ENCODE measurements at places on chromosomes 12 and 14.

- no peak for DNase-seq
Measured at GRCh38 chr12:68495336-68496070, 115.2 kb upstream of the RAP1B start.

DNA sequence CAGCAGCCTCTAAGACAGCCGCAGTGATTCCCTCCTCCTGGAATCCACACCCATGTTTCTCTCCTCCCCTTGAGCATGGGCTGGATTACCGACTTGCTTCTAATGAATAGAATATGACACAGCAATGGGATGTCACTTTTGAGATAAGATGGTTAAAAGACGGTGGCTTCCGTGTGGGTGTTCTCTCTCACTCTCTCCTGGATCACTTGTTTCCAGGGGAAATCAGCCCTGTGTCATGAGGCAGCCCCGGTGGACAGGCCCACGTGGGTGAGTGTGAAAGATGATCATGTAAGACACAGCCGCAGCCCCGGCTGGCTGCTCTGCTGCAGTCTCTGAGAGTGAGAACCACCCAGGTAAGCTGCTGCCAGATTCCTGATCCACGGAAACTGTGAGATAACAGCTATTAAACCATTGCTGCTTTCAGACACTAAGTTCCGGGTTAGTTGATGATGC, 10.7 kb downstream of the MOAP1 start:
- no peak for DNase-seq

GRCh38 chr12:95504140-95504539, 30.2 kb downstream of the METAP2 start:
- no peak for DNase-seq

DNA sequence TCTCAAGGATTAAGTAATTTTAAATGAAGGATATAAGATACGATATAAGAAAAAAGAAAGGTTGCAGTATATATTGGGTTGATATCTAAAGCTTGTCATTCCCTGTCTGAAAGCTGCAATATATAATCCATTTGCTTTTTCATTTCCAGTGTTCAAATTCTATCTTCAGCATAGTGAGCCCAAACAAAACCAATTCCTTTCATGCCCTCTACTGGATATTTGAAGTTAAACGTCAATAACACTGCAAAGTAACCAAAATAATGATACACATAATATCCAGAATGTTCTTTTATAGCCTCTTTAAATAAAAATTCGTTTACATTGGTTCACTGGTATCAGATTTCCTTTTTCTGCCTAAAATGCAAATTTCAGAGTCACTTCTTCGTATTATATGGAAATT, 64.5 kb upstream of the DAAM1 start:
- DNase-seq = no peak

DNA sequence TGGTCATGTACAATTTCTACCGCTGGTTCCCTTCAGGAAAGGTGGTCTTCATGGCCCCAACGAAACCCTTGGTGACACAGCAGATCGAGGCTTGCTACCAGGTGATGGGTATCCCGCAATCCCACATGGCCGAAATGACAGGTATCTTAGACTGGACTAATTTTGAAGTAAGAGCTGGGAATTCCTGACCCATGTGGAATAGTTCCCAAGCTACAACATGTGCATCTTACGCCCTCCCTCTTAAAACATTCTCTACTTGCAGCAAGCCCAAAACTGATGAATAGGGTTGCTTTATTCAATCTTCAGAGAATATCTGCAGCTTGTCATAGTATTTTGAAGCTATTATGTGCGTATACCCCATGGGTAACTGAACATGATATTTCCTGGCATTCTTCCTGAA, 669 bp downstream of the FANCM start:
- DNase-seq = no peak

DNA sequence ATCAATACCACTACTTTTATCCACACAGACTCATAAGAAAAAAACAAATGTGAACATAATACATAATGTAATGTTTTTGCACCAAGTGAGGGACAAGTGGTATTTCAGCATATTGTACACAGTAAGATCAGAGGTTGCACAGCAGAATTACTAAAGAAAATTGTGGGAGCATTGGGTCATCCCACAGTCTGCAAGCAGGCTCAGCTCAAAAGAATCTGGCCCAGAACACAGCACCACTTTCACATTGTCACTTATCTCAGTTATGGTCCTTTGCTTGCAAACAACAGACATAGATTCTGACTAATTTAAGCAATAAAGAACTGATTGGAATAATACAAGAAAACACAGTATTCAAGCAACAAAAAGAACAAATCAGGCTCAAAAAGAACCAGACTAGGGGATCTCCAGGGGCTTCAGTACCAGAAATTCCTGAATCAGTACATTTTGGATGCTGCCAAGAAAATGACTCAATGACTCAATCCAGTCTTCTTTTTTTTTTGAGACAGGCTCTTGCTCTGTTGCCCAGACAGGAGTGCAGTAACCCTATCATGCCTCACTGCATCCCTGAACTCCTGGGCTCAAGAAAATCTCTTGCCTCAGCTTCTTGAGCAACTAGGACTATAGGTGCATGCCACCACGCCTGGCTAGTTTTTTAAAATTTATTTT, 42.9 kb upstream of the EEA1 start:
- DNase-seq = no peak

DNA sequence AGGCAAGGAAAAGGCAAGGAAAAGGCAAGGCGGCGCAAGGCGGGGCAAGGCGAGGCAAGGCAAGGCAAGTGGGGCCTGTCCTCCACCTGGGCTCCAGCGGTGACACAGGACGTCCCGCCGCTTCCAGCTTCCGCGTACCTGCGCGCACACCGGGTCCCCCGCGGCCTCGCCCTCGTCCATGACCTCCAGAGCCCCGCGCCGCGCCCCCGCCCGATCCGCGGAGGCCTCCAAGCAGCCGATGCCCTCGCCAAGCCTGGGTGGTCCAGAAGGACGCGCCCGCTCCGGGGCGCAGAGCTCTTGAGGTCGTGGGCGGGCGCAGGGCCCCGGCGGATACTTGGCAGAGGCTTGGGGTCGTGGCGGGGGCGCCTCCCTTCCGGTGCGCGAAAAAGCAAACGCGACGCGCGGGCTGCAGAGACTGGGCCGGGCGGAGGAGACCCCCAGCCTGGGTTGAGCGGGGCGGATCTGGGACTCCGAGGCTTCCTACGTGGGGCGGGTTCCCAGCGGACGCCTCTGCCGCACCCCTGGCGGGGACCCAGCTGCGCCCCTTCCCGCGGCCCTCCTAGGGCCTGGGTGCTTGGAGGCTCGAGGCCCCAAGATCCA, 60.8 kb upstream of the EIF5 start:
- DNase-seq = no peak

GRCh38 chr12:47394070-47394469, 311.8 kb downstream of the RPAP3 start:
- DNase-seq = no peak

DNA sequence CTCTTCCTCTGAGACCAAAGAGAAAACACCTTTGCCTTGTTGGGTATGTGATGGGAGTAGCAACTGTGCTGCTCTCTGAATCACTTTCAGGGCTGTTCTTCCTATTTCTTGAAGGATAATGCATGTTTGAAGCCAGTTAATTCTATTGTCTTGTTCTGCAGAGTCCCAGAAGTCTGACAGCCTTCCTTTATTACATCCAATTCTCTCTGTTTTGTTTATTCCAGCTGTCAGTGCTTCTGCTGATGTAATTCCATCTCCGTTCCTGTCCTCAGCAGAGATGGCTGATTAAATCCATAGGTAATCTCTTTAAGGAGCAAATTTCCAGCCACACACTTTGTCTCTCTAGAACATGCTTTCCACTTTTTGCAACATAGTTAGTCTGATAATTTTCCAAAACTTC, 59.7 kb downstream of the MGAT4C start:
- no peak for DNase-seq

DNA sequence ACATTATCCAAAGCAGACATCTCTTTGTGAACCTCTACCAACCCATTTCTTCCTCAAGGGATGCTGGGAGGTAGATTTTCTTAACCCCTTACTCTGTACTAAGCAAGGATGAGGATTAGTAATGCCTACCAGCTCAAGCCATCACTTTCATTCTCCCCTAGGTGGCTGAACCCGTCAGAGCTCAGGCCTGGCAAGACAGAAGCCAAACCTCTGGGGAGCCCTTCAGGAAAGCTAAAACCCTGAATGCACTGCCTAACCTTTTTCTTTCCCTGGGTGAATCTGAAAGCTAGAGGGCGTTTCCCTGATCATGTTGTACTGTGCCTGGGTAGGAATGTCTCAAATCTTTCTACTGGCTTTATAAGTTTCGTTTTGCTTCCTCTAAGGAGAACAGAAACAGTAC, 617.3 kb downstream of the RPL10L start:
- no peak for DNase-seq

GRCh38 chr12:49947593-49948226, 2.8 kb upstream of the AQP2 start:
- no peak for DNase-seq

GRCh38 chr14:20652996-20653975, 11.8 kb upstream of the OR6S1 start:
- no peak for DNase-seq

GRCh38 chr12:16384732-16385131, 37.3 kb downstream of the MGST1 start:
- DNase-seq = no peak

GRCh38 chr14:92494512-92494911, 19.1 kb upstream of the RIN3 start:
- no peak for DNase-seq

GRCh38 chr12:57044889-57045288, 5.0 kb downstream of the MYO1A start:
- no peak for DNase-seq

DNA sequence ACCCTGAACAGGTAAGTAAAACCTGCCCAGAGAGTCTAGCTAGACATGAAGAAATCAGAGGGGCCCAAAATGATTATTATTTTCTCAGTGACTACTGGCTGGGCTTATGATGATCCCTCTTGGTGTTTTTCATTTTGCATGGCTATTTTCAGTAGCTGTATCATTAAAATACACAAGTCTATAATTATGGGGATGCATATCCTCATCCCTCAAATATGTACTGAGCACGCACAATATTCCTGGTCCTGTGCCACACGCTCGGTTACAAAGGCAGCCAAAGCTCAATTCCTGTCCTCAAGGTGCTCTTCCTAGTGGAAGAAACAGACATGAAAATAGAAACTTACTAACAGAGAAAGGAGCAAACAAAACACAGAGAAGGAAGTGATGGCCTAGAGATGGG, 180.0 kb downstream of the DAD1 start:
- no peak for DNase-seq

DNA sequence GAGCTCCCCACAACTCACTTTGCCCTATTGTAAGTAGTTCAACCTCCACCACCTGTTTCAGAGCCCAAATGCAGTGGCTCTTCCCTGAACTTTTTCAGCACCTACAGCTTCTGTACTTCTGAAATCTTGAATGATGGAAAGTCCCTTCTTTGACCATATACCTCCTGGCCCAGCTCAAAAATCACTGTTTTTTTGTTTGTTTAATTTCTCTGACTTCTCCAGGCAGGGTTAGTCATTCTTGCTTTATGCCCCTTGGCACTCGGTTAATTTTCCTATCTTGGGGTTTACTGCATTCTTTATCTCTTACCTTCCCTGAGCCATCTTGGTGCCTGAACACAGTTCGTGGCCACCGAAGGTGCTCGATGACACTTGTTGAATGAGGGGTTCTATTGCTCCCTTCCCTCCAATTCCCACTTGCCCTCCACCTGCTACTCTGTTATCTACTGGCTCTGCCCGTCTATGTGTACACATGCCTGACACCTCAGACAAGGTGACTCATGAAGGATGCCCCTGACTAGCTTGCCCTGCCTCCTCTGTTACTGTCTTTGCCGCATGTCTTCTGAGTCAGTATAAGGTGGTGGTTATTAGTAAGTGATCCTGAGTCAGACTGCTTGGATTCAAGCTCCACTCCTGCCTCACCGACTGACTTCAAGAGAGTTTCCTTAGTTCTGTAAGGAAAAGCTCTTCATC, 4.4 kb downstream of the AMHR2 start:
- peak; percentile 46 for DNase-seq

DNA sequence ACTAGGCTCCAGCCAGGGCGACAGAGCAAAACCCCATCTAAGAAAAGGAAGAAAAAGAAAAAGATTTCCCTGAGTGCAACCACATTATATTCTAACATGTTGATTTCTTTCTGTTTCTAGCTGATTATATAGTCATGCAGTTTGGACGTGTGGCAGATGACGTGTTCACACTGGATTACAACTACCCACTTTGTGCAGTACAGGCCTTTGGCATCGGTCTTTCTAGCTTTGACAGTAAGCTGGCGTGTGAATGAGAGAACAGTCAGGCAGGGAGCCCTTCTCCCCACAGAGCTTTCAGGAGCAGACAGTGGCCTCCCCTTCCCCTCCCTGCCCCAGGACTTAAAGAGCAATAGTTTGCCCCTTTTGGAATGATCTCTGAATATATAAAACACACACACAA, 20.0 kb upstream of the TEAD4 start:
- DNase-seq = no peak
